ENCODE measurements at places on chromosomes 1 and 21.

DNA sequence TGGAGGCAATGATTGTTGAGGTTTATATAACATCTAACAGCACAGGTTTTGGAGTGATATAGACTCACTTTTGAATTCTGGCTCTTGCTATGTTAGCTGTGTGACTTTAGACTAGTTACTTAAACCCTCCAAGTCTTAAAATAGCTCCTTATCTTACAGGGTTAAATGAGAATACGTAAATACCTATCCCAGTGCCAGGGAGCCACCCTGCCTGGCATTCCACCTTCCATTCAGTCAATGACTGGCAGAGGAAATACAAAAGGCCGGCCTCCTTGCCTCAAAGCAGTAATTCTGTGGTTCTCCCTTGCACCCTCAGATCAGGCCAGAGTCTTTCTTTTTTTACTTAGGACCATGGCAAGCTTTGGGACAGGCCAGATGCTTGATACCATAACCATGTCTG lies 31.8 kb downstream of the DBT start:
- no peak for DNase-seq

- no peak for DNase-seq
These were observed 26.1 kb downstream of the UBE2T start for GRCh38 chr1:202315576-202316168.

- DNase-seq = no peak
These were observed 125.4 kb downstream of the EIF4G3 start for GRCh38 chr1:21051177-21051825.

DNA sequence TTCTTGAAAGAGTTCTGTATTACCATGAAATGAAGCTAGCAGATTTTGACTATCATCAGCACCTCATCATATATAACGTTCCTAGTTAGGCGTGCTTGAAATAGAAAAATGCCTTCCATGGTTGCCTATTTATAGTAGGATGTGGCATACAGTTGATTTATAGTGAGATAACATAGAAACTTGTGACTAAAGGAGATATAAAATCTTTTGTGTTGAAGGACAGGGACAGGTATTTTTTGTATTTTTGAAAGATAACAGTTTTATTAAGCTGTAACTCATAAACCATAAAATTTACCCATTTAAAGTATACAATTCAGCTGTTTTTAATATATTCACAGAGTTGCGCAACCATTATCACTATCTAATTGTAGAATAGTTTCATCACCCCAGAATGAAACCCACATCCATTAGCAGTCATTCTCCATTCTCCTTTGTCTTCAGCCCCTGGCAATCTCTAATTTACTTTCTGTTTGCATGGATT lies 19.3 kb downstream of the SPEN start:
- no peak for DNase-seq

DNA sequence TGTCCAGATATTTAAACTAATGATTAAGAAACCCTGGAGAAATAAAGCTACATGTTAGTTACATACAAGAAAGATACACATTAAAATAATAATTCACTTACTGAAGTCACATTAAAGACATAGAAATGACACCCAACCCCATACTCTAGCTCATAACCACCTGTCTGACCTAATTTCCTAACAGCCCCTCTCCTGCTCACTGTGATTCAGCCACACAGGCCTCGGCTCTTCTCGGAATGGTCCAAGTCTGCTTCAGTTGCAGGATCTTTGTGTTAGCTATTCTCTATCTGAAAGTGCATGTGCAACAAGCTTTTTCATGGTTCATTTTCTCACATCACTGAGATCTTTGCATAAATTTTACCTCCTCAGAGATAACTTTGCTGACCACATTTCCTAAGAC lies 209.8 kb downstream of the TM2D1 start:
- DNase-seq = no peak

DNA sequence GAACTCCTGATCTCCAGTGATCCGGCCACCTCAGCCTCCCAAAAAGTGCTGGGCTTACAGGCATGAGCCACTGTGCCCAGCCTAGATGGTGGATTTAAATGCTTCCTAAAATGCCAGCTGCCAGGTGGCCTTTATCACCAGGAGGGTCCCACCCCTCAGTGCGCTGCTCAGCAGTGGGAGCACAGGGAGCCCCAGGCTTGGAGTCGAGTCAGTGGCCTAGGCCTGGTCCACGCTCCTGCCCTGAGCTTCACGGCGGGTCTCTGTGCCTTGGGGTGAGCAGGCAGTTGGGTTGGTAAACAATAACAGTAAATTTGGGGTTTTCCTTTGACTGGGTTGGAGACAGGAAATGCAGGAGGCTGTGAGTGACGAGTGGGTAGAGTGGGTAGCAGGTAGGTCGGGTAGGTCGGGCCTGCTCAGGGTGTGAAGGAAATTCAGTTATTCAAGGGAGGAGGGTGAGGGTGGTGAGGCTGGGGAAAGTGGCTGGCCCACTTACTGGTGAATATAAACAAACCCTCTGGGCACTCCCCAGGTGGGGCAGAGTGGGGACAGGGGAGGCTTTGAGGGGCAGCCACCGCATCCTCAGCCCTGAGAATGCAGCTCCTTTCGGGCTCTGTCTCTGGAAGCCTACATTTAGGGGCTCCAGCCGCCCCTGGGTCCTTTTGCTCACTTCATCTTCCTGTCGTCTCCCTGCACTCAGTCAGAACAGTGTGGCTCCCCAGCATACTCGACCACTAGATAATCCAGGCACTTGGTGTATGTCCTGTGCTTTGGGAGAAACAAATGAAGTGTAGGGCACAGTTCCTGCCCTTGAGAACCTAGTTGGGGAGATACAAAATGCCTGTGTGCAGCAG lies 33.5 kb upstream of the IL19 start:
- DNase-seq = no peak

DNA sequence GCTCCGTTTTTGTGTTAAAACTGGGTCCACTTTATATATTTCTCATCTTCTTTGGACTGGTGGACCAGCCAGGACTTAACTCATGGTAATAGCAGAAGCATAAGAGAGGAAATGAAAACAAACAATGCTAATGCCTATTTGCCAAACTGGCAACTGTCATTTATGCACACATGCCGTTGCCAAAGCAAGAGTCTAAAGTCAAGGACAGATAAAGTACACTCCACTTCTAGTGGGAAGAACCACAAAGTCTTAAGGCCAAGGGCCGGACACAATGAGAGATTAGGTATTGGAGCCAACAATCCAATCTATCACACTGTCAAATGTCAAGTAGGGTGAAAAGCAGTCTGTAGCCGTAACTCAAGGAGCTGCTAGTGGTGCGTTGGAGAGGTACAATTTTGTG lies 157.7 kb downstream of the LYPLAL1 start:
- DNase-seq = no peak

- DNase-seq = no peak
These were observed 34.7 kb upstream of the PDE9A start for GRCh38 chr21:42618707-42619102.

GRCh38 chr1:203172184-203173010 lies 3.2 kb downstream of the MYBPH start:
- no peak for DNase-seq

- no peak for DNase-seq
These were observed 44.4 kb downstream of the PTPN14 start for GRCh38 chr1:214506972-214507431.

DNA sequence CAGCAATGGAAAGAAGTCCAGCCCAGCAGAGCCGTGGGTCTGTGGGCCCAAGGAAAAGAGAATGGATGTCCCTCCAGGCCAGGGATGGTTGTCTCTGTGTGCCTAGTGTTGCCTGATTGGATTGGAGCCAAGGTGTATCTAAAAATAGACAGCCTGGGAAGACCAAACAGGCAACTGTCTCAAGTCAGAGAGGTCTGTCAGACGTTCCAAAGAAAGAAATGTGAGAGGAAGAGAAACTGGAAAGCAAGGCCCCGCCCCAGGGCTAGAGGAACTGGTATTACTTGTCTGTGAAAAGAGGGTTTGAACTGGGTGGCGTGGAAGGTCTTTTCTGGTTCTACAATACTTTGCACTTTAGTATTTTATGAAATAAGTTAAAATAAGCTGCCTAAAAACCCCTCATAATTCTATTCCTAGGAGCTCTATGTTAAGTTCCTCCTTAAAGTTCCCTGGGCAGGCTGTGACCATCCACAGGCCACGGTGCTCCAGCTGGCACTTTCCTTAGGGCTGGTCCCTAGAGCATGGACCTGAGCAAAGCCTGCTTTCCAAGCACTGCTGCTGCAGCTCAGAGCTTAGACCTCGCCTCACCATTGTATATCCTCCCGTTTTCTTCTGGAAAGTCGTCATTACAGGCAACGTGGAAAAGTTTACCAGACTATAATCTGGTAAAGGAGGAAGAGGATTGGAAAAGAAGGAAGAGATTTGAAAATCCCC lies 151.6 kb downstream of the DISC1 start:
- DNase-seq = no peak

DNA sequence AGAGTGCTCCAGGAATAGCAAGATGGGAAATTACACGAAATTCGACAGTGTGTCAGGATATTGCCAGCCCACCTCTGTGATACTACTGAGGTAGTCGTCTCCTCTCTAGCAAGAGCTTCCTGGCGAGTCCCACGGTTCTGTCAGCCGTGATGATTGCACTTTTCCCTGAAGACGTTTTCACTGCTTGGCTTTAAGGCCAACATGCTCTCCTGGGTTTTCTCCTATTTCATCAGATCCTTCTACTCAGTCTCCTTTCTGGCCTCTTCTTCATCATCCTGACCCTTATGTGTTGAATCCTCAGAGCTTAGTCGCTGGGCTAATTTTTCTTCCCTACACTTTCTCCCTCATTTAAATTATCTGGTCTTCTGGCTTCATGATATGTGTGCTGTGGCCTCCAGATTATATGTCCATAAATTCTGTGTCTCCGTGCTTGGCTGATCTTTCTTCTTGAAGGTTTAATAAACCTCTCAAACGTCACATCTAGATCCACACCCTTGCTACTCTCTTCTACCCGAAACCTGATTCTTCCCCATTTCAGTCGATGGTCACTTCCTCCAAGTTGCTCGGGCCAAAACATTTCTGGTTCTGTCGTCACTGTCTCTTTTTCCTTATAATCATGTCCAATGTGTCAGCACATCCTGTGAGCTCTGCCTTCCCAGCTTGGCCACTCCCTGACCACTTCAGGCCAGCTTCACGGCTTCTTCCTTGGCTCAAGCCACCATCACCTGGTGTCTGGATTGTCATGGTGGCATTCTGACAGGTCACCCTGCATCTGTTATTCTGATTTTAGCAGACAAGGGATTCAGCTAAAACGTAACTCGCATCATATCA lies 12.2 kb downstream of the OR2B11 start:
- no peak for DNase-seq

DNA sequence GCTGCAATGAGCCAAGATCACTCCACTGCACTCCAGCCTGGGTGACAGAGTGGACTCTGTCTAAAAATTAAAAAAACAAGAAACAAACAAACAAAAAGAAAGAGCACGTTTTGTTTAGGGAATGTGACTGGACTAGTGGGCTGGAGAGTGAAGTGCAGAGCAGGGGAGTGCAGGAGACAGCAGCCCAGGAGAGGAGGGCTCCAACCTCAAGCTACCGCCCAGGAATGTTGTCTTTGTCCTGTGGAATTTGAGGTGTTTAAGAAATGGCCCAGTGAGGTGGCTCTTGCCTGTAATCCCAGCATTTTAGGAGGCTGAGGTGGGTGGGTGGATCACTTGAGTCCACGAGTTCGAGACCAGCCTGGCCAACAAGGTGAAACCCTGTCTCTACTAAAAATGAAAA lies 42.4 kb upstream of the MTF2 start:
- DNase-seq = no peak

DNA sequence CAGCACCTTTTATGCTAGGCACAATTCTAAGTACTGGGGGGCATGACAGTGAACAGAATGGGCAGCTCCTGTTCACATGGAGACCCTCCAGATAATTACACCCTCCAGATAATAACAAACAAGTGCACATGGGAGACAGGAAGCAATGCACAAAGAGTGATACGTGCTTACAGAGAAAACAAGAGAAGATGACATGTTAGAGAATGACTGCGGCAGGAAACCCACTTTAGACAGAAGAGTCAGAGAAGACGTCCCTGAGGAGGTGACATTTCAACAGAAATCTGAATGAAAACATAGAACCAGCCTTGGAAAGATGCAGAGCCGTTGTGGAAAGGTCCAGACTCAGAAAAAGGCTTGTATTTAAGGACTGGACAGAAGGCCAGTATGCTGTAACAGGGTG lies 54.7 kb upstream of the ARTN start:
- DNase-seq = no peak

DNA sequence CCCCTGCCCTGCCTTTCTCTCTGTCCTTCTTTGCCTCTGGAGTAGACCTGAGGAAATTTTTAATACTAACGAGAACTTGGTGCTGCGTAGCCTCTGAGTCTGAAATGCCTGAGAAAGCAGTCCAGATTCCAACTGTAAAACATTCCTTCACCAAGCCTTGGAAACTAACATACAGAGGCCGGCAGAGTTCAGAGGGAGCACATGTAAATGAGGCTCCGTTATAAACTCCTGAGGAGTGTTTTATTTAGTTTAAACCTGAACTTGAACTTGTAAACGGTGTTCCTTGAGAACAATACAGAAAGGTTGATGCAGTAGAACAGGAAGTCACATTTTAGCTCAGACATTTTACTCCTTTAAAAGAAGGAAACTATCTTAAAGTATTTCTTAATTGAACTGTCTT lies 280.7 kb downstream of the TM2D1 start:
- no peak for DNase-seq

DNA sequence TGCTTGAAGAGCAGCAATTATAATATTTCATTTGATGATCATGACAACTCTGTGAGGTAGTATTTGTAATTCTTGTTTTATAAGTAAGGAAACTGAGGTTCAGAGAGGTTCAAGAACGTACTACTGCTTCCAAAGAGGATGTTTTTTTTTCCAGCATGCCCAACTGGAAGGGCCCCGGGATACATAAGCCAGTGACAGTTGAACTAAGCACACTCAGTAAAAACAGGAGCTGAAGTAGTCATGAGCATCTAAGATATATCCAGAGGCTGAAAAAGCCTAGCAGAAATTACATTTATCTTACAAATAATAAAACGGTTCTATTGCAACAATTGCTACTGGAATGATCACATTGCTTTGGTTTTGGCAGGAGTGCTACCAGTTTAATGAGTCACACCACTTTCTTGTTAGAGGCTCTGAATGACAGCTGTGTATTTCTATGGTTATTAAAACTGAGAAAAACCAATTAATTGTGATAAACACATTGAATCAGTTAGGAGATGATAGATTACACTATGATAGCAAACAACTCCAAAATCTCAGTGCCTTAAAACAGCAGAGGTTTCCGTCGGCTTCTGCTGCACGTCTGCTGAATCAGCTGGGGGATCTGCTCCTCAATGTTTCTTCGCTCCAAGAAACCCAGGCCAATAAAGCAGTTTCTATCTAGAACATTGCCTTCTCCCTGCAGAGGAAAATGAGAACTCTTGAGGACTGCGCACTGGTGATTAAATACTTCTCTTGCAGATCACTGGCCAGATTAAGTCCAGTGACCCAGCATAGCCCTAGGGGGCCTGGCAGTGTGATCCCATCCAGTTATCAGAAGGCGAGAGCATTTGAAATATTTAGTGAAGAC lies 522.7 kb downstream of the PLPP3 start:
- peak; percentile 36 for DNase-seq

DNA sequence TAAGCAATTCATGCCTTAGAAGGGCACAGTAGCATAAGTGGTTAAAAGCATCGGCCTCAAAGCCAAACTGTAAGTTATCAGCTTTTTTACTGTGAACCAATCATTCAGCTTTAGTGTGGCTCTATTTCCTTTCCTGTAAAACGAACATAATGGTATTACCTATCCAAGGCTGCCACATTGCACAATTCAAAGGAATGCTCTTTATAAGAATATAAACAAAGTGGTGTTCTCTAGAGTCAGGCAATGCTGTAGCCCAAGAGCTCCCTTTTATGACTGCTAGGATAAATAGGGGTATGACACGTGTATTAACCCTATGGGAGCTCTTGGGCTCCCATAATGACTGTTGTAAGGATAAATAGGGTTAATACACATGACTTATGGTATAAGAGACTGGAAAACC lies 25.4 kb downstream of the INTS7 start:
- DNase-seq = no peak

- DNase-seq = no peak
These were observed 210.5 kb downstream of the CAMTA1 start for GRCh38 chr1:6995789-6996188.

Data from retinal pigment epithelial cell (primary cell).